Pulmonary artery endothelial cell (primary cell): ENCODE measurements at places on chromosomes 16 and 17. TPM values are rescaled to one million over a fixed set of nuclear protein-coding genes. Genes with fewer than 3 reads are reported as not detected.
A peak's percentile ranks its signal among the peaks of the same experiment; 100 is the strongest.

GSG1L gene
- total RNA-seq: not detected in 2 replicates

CCL8 gene
- not detected in 2 replicates for total RNA-seq

EVPL gene
- total RNA-seq: not detected in 2 replicates

AIPL1 gene
- total RNA-seq: not detected in 2 replicates

XPO6 gene
- total RNA-seq: 76.8 and 106 TPM in 2 replicates

SLC5A11 gene
- total RNA-seq: not detected in 2 replicates

CDH16 gene
- not detected in 2 replicates for total RNA-seq

ZP2 gene
- not detected in 2 replicates for total RNA-seq

ASGR1 gene
- 10.6 and 16.4 TPM in 2 replicates for total RNA-seq

KRT28 gene
- total RNA-seq: not detected in 2 replicates

TNRC6A gene
- total RNA-seq: 24.3 and 49.0 TPM in 2 replicates

GDPD1 gene
- total RNA-seq: 3.2 and 5.0 TPM in 2 replicates

GRCh38 chr17:31752584-31752983 lies 106.5 kb downstream of the COPRS start:
- DNase-seq: no peak

GRCh38 chr17:41528959-41529353 lies 848 bp upstream of the KRT19 start:
- no peak for DNase-seq

DNA sequence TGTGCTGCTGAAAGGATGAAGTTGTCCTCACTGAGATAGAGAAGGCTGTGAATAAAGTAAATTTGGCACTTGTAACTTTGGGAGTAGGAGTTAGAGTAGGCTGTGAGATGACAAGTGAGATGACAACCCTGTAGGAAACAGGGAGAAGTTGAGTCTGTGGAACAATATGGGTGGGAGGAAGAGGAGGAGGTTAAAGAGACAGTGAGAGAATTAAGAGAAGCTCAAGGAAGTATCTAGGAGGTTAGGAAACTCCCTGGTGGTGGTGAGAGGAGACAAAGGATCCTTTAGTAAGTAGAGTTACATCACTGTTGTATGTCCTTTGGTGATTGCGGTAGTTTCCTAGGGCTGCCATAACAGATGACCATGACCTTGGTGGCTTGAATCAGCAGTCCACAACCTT lies 10.7 kb upstream of the HSD17B2 start:
- DNase-seq: no peak

GRCh38 chr17:38606646-38607611 lies 1.2 kb upstream of the SRCIN1 start:
- no peak for DNase-seq

DNA sequence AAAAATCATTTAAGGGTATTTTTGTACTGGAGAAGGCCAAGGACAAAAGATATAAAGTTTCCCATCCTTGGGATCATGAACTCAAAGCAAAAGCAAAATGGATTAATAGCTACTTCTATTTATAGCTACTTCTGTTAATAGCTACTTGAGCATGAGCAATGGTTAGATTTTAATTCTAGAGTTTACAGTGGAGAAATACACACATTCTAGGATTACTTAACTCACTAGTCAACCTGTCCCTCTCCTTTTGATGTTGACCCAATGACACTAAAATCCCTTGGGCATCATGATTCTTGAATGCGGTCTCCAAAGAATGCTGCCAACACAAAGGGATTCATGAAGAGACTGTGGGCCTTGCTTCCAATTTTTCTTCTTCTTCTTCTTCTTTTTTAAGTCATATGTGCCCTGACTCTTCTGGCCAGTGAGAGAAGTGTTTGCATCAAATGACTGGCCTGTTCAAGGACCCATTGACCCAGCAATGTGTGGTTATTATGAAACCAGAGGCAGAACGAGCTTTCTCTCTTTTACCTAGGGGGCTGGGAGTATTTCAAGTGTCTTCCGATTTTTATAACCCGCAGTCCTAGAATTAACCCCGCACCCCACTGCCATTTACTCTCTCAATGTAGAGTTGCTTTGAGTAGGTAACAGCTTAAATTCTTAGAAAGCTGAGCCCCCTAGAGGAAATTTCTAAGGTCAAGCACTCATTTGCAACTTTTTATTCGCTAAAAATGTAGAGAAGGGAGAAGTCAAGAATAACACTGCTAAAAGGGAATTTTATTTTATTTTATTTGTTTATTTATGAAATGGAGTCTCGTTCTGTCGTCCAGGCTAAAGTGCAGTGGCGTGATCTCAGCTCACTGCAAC lies 34.6 kb downstream of the OTOA start:
- no peak for DNase-seq

- no peak for DNase-seq
Observed at GRCh38 chr16:23871924-23872323, 36.1 kb downstream of the PRKCB start.

- no peak for DNase-seq
Observed at GRCh38 chr16:81276323-81276722, 37.8 kb downstream of the BCO1 start.

DNA sequence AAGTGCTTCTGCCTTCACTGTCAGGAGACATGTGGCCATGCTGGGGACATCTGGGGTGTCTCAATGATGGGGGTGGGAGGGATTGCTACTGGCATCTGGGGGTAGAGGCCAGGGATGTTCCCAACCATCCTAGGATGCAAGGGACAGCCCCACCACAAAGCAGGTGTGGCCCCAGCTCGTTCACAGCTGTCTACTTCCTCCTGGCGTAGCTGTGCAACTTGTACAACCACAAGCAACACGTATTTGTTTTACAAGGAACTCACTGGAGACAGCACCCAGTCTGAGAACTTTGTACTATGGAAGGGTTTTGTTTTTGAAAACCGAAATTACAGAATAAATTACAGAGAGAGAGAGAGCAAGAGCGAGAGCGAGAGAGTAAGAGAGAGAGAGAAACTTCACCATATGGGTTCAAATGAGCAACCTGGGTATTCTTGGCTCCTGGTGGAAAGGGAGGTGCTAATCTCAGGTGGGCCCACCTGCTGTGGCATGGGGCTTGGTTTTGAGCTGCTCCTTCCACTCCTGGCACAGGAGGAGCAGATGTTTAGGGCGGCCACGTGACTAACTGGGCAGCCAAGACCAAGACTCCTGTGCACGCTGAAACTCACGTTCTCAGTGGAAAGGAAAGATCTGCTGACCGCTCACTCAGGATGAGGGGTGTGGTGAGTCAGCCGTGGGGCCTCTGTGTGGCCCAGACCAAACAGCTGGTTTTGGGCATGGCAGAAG lies 17.5 kb upstream of the TNFRSF13B start:
- no peak for DNase-seq

DNA sequence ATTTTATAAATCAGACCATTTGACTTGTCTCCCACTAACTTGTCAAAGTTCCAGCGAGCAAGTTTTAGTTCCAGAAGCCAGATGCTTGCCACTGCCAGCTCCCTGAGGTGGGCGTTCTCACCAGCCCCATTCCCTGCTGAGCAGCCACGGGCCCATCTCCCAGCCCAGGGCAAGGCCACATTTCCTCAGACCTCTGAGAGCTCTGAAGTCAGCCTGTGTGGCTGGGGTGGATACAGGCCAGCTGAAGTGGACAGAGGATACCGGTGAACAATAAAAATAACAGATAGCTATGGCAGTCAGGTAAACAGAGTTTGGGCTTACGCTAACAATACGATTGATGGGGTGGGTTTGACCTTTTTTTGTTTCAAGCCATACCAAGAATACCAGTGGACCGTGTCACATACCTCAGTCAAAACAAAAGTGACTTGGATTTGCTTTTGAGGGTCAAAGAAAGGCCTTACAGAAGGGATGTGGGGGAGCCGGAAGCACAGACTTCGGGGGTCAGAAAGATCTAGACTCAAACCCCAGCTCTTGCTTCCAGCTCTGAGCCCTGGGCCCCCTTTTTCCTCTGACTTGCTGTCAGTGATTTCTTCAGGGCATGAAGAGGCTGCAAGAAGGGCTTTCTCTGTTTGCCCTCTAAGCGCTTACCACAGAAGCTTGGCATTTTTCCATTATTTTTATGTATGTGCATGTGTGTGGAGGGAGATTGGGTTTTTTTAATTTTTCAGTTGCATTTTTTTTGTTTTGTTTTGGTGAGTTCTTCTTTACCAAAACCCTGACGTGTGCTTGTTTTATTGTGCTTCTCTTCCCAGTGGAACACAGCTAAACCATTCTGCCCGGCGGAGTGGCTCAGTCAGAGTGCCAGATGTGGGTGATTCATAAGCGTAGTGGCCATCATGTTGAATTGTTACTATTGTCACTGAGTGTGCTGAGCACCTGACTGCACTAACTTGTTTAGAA lies 109.9 kb downstream of the GNAO1 start:
- DNase-seq: no peak

- no peak for DNase-seq
Observed at GRCh38 chr17:39151150-39151942, at the start of gene PLXDC1. PLXDC1 (minus strand) TSS chr17:39151637; CDS start chr17:39151437, 200 bp downstream.

DNA sequence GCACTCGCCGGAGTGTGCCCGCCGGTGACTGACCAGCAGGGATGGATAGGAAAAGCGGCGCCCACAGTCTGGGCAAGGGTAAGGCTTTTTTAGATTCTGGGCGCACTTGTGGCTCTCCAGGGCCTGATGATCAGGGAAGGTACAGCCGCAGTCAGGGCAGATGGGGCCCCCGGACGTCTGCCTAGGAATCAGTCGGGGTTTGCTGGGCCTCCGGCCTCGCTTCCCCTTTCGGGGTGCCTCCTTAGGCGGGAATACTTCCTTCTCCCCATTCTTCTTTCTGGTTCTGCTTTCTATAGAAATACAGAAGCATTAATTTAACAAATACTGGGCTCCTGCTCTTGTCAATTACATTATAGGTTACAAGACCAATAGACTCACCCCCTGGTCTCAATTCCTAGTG lies 5.0 kb downstream of the ZNF689 start:
- no peak for DNase-seq

DNA sequence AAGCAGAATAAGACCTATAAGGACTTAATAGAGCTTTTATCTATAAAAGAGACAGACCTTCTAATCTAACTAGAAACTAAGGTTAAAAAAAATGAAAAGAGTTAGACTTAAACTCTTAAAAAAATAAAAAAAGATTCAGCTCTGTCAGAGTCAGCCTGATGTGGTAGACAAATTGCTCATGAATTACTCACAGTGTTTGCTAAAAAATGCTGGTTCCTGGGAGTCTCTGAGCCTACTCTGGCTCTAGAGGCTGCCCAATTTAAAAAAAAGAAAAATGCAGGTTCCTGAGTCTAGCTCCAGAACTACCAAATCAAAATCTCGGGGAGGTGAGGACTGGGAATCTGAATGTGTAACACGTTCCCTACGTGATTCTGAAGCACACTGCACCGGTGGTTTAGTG lies 18.1 kb downstream of the SOST start:
- DNase-seq: no peak

GRCh38 chr16:13919683-13920509 lies at the start of gene ERCC4:
ERCC4 (plus strand) TSS chr16:13920154; CDS start chr16:13920166, 12 bp downstream.
- DNase-seq: peak; percentile 97

GRCh38 chr17:4870855-4871254 lies 28.5 kb upstream of the C17orf107 start:
- DNase-seq: no peak

- DNase-seq: no peak
Observed at GRCh38 chr17:45952814-45953320, 46.2 kb upstream of the STH start.

DNA sequence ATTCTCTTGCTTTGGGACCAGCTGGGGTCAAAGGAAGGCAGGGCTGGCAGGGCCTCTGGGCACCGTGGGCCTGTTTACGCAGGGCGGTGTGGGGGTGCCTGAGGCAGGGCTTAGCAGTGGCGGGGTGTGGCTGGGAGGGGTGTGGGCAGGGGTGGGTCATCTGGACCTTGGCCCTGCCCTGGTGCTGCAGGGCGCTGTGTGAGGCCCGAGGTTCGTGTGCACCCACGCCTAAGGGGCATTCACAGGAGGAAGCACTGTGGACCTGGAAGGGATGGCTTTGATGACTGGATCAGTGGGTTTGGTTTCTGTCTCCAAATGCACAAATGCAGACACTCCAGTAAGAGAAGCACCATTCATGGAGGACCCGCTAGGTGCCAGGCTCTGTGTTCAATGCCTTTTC lies 37.3 kb downstream of the BCO1 start:
- DNase-seq: no peak

DNA sequence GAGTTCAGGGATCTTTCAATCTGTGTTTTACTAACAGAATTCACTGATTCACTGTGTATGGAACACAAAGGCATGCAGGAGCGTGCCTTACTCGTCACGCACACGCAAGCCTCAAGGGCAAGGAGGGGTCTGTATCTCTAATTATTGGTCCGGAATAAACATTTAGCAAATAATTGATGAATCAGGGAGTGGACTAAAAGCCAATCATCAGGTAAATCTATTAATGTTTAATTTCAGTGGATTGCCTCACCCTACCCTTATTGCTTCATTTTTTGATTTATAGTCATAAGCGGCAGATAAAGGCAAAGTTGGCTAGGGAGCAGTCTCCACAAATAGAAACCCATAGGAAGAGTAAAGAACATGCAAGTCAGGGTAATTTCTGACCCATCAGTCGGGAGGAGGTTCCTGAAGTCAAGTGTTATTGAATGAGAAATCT lies 7.4 kb upstream of the HSD17B2 start:
- no peak for DNase-seq

DNA sequence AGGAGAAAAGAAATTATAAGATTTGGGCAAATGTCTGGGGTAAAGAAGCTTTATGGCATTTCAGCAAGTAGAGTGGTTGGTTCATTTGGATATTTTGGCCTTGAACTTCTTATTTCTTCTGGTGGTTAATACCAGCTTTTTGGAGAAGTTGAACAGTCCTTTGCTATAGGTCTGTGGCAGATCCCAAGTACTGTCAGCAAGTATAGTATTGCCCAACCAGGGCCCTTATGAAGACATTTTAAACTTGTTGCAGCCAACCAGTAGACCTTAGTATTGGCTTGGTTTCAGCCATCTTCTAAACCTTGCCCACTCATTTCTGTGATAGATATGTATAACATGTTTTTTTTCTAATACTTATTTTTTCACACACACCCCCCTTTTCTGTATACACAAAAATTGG lies 2.2 kb downstream of the SP2 start:
- no peak for DNase-seq

DNA sequence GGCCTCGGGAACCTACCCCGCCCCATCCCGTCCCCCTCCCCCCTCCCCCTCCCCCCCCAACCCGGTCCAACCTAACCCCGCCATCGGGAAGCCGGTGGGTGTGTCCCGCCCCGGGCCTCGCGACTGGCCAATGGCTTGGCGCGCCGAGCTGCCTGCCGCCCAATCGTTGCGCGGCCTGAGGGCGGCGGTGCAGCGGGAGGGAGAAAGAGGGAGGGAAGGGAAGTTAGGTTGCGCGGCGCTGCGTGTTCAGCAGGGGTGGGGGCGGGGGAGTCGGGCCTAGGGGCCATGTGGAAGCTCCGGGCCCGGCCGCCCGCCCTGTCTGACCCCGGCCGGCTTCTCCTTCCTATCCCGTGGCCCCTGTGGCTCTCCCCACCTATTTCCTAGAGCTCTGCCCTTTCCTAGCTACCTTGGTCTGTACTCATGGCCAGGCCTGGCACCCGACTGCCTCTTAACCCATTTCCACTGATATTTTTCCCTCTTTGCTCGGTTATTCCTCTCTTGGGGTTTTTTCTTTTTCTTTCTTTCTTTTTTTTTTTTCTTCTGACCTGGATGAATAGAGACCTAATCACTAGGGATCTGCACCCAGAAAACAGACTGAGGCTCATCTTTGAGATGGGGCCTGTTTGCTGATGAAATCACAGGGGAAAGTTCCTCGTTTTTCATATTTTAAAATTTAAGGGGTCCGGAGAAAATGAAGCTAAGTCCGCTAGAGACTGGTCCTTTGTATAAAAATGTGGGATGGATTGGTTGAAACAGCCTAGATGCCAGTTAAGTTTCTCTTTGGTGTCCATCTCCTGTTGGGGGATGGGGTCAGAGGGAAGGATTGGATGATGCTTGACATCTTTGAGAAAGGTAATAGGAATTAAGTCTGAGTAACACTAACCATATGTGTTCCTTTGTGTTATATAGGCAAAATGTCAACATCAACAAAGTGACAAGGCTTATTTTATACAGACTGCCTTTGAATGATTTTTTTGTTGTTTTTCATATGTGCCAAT lies 1.1 kb downstream of the KPNB1 start:
- DNase-seq: peak; percentile 89
